AG10803 (cell line): ENCODE measurements at places on chromosomes 12 and 14.

GRCh38 chr14:34993426-34993825, 10.6 kb downstream of the SRP54 start:
- no peak for DNase-seq

DNA sequence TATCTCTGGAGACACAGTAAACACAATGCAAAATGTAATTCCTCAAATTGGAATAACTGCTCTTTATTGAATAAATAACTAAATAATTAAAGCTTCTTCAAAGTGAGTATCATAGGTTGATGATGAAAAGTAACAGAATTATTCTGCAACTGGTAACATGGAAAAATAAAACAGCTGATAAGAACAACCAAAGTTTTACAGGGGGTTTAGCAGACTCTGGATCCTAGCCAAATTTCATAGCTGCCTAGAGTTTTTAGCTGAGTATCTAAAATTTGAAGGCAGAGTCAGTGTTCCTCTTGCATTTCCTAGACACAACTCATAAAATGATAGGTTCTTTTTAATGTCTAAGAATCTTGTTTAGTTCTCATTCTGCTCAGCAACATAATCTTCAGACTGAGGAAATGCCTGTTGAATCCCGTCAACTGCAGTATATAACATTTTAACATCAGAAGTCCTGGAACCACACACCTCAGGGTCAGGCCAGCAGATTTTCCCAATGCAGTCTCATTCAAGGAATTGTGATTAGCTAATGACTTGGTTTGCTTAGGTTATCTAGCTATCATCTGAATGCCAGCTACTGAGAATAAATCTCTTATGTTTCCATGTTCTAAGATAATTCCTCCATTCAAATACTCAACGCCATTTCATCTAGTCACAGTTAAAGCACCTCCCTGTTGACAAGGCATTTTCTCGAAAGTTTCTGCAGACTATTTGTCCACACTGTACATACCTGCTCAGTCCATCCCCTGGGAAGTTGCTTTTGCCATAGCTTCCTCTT, 411.6 kb downstream of the BCAT1 start:
- no peak for DNase-seq

DNA sequence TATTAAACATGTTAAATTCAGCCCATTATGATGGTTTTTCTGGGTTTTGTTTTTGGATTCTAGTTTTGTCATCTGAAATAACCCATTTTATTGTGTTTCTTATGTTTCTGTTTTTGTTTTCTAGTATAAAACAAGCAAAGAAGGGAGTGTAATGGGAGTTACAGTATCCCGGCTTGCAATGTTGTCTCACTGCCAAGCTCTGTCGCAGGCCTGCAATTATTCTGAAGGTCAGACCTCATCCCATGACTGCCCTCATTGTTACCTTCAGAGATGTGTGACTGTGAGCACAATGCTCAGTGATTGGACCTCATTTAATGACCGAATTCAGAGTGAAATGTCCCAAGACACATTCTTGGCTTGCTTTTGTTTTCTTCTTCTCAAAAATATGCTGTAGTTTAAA, 73.0 kb upstream of the ATF1 start:
- DNase-seq, result peak; percentile 37

DNA sequence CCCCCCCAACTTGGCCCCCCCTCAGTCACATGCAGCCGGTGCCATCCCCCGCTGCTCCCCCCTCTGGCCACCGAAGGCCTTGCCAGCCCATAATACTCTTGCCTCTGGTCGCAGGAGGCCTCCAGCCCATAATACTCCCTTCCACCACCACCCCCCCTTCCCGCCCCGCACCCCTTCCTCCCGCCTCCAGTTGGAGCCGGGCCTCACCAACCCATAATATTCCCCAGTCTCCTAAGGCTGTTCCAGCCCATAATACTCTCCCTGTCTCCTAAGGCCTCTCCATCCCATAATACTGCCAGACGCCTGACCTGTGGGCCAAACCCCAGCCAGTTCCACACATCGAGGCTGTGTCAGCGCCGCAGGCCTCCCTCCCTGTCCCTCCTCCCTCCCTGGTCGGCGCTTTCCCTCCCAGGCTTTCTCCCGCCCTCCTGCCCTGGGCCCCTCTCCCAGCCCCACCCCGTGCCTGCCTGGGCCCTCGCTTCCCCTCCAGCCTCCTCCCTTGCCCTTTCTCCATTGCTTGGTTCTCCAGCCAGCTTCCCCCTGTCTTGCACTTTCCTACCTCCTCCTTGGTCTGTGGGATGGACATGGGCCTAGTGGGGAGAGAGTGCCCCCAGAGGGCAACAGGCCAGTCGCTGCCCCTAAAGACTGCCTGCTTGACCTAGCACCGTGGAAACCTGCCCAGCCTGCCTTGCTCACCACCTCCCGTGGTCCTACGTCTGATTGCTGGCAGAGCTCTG, 6.8 kb upstream of the CHD4 start:
- peak; percentile 96 for DNase-seq

- DNase-seq, result no peak
Observed at GRCh38 chr12:52493172-52493571, at the start of gene KRT6A. KRT6A (minus strand) TSS chr12:52493257; CDS start chr12:52493188, 69 bp downstream.

DNA sequence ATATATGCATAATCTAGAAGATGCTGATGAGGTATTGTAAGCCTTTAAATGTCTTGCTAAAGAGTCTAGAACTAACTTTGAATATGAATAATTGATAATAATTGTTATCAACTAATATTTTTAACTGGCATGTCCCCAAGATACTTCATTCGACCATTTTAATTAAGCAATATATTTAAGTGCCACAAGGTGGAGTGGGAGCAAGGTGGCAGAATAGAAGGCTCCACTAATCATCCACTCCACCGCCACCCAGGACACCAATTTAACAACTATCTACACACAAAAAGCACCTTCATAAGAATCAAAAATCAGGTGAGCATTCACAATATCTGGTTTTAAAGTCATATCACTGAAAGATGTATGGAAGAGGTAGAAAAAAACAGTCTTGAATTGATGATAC, 409.6 kb downstream of the SEC23A start:
- no peak for DNase-seq

- no peak for DNase-seq
Observed at GRCh38 chr14:38217553-38217952, 9.8 kb downstream of the SSTR1 start.
